ENCODE measurements at places on chromosomes 5 and 9.

- no peaks in the 10 kb centered on the region for H3K36me3 ChIP-seq
- no peak for DNase-seq
- H3K4me3 ChIP-seq = no peak overlapping the region
These were observed 442.7 kb upstream of the CD180 start for GRCh38 chr5:67639313-67639712.

DNA sequence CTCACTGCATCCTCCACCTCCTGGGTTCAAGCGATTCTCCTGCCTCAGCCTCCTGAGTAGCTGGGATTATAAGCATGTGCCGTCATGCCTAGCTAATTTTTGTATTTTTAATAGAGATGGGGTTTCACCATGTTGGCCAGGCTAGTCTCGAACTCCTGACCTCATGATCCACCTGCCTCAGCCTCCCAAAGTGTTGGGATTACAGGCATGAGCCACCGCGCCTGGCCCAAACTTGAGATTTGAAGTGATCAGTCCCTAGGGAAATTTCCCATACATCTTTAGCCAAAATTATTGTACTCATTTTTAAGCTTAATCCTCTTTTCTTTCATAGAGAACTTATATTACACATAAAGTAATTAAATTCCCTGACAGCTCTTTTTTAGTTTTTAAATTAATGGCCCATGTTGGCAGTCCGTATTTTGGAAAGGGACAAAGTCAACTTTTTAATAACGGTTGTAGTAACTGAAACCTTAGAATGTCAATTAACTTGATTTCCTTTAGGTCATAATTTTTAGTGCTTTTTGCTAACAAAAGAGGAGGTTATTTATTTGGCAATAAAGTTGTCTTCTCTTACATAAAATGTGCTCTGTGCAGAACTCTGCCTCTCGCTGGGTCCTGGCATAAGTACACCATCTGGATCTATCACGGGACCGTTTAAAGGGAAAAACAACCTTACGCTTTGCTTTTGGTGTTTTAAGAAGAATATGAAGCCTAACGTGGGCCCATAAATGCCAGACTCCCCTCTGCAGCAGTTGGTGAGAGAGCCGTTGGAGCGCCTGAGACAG lies 142.3 kb upstream of the OTULINL start:
- DNase-seq = no peak
- peaks cover 23% of the 10 kb centered on the region for H3K4me1 ChIP-seq
- no peaks in the 10 kb centered on the region for H3K36me3 ChIP-seq
- H3K27ac ChIP-seq = peak overlapping the region; percentile 81

DNA sequence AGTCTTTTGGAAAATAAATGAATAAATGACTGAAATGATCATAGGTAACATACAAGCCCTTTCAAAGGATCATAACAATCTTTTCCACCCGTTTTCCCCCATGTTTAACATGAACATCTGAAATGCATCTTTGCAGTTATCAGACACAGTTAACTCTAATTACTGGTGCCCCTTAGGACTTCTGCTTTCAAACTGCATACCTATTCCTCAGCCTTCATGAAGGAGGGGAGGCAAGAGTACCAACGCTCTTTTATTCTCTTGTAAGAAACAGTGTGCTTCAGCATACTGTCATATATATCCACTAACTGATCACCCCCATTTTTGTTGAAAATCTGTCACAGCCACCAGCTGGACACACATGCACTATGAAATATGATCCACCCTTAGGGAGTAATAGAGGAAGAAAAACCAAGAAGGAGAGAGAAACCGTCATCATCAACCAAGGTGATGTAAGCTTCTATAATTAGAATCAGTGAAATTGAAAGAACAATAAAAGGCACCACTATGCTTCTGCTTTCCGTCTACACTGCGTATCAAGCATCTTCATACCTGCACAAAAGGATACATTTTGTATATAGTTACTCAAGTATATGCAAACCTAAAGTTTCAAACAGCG lies 98.7 kb downstream of the RAPGEF6 start:
- H3K27ac ChIP-seq = no peak overlapping the region
- H3K4me3 ChIP-seq = no peak overlapping the region
- H3K27me3 ChIP-seq = no peaks in the 10 kb centered on the region
- H3K4me1 ChIP-seq = peaks cover 19% of the 10 kb centered on the region
- no peak for DNase-seq
- H3K36me3 ChIP-seq = no peaks in the 10 kb centered on the region

- H3K27me3 ChIP-seq = no peaks in the 10 kb centered on the region
- peaks cover 6% of the 10 kb centered on the region for H3K36me3 ChIP-seq
- peaks cover 10% of the 10 kb centered on the region for H3K4me1 ChIP-seq
These were observed 58.0 kb upstream of the UBAC1 start for GRCh38 chr9:136019041-136019680.

DNA sequence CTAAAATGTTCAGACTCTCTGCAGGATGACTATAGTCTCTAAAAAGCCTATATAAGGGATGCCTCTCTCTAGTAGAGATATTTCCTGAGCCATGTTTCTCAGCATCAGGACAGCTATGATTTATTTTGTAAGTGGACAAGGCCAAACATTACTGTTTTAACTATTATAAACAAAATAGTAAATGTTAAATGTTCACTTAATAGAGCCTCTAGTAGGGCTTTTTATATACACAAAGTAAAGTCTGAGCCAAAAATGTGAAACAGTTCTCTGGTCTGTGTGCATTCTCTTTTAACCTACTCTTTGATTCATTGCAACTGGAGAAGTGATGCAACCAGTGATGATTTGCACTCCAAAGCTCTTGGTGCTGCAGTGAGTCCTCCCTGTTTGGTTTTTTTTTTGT lies 220.5 kb downstream of the GDNF start:
- H3K4me1 ChIP-seq = no peaks in the 10 kb centered on the region
- H3K36me3 ChIP-seq = no peaks in the 10 kb centered on the region
- DNase-seq = no peak
- H3K4me3 ChIP-seq = no peak overlapping the region
- no peaks in the 10 kb centered on the region for H3K27me3 ChIP-seq
- H3K27ac ChIP-seq = no peak overlapping the region

GRCh38 chr5:178180141-178180863 lies 6.9 kb downstream of the GMCL2 start:
- H3K4me3 ChIP-seq = no peak overlapping the region
- H3K27me3 ChIP-seq = no peaks in the 10 kb centered on the region
- H3K4me1 ChIP-seq = no peaks in the 10 kb centered on the region
- no peak for DNase-seq
- H3K27ac ChIP-seq = no peak overlapping the region
- no peaks in the 10 kb centered on the region for H3K36me3 ChIP-seq

DNA sequence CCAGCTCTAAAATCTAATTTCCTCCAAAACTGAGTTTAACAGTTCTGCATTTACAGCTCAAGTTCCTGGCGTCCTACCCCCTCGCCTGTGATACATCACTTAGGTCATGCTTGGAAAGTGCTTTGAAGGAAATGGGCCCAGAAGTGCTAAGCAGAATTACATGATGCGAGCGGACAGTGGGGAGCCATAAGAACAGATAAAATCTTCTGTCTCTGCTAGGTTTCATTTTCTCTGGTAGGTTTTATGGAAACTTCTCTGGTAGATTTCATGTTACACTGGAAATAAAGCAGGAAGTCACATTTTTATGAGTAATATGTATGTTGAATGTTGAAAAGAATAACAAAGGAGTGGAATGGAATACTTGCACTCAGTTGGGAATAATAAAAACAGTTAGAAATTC lies 138.3 kb downstream of the ZDHHC21 start:
- H3K27me3 ChIP-seq = no peaks in the 10 kb centered on the region
- no peak overlapping the region for H3K4me3 ChIP-seq
- DNase-seq = no peak
- no peaks in the 10 kb centered on the region for H3K4me1 ChIP-seq
- H3K36me3 ChIP-seq = no peaks in the 10 kb centered on the region

- no peaks in the 10 kb centered on the region for H3K4me1 ChIP-seq
- no peak overlapping the region for H3K4me3 ChIP-seq
- H3K27ac ChIP-seq = no peak overlapping the region
- H3K36me3 ChIP-seq = no peaks in the 10 kb centered on the region
- DNase-seq = no peak
- H3K27me3 ChIP-seq = no peaks in the 10 kb centered on the region
These were observed 518.0 kb upstream of the MEF2C start for GRCh38 chr5:89401012-89401411.

Data from vagina (tissue), 2 donors.